Esophagus mucosa (tissue), 1 donor: ENCODE measurements at places on chromosomes 3 and 15. TPM values are rescaled to one million over a fixed set of nuclear protein-coding genes. Genes with fewer than 3 reads are reported as not detected.

DNA sequence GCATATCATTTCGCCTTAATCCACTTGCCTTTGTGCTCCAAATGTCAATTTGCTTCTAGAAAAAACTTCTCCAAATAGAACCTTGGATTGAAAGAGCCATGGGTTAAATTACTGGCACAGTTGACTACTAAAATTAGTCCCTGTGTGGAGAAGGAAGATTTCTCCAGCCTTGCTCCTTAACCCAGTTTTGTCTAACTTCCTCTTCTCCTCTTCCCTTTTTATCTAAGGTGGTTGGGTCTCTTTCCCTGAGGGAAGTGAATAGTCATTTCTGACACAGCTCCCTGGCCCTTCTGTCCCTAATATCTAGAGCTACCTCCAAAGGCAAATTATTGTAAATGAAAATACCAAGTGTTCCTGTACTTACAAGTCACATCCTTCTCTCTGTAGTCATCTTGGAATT, 527.9 kb upstream of the TBL1XR1 start:
- no peak for ATAC-seq

DNA sequence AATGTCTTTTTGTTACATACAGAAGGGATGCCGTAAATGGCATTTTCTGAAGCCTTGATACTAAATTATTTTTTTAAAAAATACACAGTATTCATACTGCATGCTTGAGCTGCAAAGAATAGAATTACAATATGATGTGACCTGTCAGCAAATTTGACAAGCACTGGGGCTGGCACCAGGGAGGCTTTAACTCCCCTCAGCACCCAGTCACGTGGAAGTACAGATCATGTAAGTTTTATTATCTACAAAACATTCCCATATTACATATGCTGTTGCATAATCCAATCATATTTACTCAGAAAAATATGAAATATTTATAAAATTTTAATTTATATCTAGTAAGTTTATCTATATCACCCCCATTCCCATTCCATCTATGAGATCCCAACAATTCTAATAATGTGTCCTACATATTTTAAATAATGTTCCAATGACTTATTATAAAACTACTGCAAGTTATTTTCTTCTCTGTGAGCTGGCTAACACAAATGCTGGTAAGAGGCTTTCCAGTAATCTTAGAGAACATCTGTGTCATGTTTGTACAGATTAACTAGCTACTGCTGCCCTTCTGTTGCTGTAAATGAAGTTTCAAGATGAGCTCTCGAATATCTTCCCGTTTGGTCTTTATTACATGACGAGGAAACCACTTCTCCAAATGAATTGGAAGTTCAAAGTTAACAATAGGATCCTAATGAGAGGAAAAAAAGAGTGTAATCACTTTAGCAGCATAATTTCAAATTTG, 5.2 kb upstream of the IMPG2 start:
- no peak for ATAC-seq

DNA sequence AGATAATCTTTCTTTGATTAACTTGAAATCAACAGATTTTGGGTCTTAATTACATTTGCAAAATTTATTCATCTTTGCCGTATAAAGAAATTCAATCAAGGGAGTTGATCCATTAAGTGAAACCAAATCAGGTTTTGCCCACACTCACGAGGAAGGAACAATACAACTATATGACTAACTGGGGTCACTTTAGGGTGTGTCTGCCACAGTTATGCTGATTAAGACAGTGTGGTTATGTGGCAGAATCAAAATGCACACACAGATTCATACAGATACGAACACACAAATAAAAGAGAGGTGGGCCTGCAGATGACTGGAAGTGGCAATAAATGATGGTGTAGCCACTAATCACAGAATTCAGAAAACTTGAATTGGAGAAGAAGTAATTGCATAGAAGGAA, 543.5 kb downstream of the GABRG3 start:
- peak; percentile 84 for ATAC-seq

GRCh38 chr3:181565416-181565815, 146.3 kb upstream of the SOX2 start:
- ATAC-seq, result no peak

- ATAC-seq, result no peak
These were observed 225.8 kb upstream of the ALCAM start for GRCh38 chr3:105140899-105141367.

DNA sequence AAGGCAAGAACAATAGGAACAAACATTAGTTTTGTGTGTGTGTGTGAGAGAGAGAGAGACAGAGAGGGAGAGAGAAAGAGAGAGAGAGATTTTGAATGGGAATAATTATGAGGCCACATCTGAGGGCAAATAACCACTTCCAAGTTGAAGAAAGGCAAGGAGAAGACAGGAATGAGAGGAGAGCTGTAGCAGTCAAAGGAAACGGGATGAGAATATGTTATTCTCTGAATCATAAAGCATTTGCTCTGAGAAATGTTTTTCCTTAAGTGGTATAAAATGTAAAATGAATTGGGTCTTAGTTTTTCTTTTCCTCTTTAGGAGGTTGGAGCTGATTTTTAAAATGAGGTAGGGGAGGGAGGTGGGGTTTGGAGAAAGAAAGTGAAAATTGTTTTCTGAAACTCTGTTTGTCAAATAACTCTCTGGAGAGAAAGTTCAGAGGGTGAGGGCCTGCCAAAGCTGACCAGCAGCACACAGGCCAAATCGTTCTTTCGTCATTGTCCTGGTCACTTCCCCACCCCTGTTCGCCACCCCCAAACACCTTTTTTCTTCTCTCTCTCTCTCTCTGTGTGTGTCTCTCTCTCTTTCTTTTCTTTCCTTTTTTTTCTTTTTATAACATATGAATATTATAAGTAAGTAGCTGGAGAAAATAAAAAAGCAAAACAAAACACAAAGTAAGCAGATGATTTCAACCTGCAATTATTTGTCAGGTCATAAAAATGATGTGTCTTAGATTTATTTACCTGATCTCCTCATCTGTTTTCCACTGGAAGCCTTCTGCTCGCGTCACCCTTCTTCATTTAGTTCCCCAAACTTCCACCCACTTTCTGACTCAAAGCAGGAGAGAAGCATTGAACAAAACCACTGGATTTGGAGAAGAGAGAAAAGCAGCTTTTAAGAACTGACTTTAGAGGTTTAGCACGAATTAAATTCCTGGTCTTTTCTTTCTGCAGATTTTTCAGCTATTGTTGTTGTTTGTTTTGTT, 110.6 kb downstream of the LPP start:
- ATAC-seq, result no peak

DNA sequence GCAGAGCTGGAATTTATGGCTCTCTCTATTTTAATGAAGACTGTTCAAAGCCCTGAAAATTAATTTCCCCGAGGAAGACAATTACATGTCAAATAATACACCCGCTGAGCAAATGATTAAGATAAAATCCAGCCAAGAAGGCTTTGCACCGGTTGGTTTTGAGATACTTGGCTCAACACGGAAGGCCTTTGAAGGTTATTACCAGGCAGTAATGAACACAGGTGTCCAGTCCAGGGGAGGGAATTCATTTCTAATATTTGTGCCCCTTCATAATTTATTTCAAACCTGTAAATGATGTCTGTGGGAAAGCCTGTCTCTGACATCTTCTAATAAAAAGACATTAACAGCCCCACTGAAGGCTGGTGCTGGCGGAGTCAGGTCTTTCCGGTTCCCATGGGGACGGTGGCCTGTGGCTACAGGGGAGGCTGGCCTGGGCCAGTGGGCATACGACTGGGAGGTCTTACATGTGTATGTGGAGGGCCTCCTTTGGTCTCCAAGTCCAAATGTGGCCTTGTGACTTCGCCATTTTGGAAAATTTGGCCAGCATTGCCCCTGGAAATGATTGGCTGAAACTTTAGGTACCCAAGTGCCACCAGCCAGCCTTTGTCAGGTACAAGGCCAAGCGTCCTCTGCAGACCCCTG, 49.9 kb upstream of the IQSEC1 start:
- no peak for ATAC-seq

DNA sequence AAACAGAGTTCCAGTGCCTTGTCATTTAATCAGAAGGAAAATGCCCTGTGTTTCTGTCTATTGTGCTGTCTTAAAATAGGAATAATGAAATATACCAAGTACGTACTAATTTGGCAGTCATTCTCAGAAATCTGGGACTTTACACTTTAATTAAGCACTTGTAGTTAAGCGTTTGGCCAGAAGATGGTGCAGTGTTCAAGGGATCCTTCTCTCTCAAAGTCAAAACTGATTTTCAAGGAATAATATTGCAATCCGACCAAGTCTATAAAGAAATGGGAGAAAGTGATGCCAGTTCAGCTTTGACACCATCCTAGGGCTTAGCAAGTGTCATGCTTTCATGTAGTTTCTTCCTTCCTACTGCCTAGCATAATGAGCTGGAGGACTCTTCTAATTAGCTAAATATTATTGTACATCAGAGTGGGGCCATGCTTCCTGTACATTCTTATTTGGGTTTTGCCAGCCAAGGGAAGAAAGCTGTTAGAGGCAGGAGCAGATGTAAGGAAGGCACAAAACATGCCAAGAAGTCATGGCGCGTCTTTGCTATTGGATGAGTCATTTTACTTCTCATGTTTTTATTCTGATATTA, 64.8 kb downstream of the SAMMSON start:
- ATAC-seq, result no peak

- ATAC-seq, result peak; percentile 61
These were observed 76.8 kb downstream of the BDH1 start for GRCh38 chr3:197478746-197479668.

DNA sequence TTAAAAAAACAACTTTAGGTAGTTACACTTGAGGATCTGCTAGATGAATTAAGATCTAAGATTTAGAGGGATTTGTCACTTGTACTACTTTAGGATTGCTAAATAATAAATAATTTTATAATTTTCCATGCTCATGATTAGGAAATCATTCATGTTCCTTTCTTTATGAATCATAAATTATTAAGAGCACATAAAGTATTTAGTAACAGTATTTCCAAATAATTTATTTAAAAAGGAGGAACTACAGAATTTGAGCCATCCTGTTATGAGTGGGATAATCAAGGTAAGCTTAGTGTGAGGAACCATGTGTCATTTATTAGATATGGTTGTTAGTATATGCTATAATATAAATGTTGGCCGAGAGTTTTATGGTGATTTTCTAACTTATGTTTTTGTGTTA, 37.5 kb upstream of the C3orf38 start:
- ATAC-seq, result no peak

DNA sequence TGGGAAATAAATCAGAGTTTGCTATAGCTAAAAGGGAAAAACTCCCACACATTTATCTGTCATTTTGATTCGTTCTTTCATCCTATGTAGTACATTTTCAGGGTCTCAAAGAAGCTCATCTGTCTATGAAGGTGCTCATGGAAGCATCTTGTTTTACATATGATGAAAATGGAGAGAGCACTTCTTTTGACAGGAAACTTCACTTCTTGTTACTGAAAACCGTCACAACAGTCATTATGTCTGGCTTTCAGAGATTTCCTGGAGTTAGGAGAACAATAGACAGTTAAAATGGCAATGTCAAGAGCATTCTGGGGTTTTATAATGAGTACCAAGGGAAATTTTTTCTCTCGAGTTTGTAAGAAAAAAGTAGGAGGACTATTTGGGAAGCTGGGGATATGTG, 83.3 kb downstream of the TMEM108 start:
- no peak for ATAC-seq

- no peak for ATAC-seq
These were observed 167.6 kb downstream of the PLCL2 start for GRCh38 chr3:17052363-17052762.

DNA sequence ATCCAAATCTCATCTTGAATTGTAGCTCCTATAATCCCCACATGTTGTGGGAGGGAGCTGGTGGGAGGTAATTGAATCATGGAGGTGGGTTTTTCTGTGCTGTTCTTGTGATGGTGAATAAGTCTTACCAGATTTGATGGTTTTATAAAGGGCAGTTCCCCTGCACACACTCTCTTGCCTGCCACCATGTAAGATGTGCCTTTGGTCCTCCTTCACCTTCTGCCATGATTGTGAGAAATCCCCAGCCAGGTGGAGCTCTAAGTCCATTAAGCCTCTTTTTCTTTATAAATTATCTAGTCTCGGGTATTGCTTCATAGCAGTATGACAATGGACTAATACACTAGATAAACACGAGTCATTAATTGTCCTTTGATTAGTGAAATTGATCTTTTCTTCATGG, 214.5 kb upstream of the CFAP20DC start:
- ATAC-seq, result no peak

DNA sequence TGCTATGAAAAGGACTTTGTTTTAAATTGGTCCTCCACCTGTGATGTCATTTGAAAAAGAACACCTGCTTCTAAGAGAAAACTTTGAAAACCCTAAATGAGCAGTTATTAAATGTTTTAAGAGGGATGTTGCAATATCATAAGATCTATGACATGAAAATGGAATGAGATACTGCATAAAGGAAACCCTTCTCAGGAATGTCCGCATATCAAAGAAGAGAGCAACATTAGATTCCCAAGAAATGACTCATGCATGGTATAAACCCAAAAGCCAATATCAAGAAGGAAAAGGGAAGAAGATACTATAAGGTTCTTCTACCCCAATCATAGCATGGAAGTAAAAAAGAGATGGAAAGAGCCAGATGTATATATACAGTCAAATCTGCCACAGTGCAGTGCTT, 627.5 kb upstream of the LMCD1 start:
- ATAC-seq, result no peak

DNA sequence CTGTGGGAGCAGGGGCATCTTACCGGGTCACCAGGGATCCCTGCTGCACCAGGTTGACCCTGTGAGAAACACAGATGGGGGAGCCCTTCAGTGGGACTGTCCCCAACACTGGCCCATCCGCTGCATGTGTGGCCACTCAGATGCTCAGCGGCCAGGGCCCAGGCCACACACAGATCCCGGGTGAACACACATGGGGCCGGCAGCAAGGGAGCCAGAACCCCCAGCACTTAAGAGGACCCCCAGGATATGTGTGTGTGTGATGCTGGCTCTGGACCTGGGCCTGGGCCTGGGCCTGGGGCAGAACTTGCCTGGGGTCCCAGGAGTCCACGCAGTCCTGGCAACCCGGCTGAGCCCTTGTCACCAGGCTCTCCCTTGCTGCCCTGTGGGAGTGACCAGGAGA, 4.9 kb upstream of the UCN2 start:
- ATAC-seq, result no peak

- no peak for ATAC-seq
These were observed 4.8 kb downstream of the CSRNP1 start for GRCh38 chr3:39148435-39149058.

DNA sequence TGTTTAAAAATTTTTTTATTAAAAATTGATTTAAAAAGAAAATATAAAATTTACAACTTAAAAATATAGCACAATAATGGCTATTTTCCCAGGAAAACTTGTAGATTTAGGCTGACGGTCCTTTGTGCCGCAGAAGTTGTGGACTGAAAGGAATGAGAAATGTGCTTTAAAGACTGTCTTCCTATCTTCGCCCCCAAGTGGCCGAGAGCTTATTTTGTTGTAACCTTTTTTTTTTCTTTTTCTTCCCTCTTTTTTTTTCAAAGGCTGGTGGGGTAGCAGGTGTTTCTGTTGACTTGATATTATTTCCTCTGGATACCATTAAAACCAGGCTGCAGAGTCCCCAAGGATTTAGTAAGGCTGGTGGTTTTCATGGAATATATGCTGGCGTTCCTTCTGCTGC, 15.5 kb downstream of the SLC25A26 start:
- no peak for ATAC-seq

GRCh38 chr3:170007031-170007663, 30.6 kb upstream of the GPR160 start:
- peak; percentile 33 for ATAC-seq

GRCh38 chr3:77467702-77468625, 428.1 kb downstream of the ROBO2 start:
- ATAC-seq, result no peak

Gene CAV3
- not detected for total RNA-seq

Gene MON1A
- 8.5 TPM for total RNA-seq

Gene EIF2A
- total RNA-seq, result 69.0 TPM

Gene RTP3
- total RNA-seq, result not detected

Gene SCN11A
- 0.04 TPM for total RNA-seq

Gene SPINT1
- total RNA-seq, result 127 TPM

Gene RPSA
- 1,385 TPM for total RNA-seq

Gene IL17RE
- total RNA-seq, result 12.9 TPM

Gene RASL12
- total RNA-seq, result 1.5 TPM

Gene GP5
- total RNA-seq, result 0.08 TPM
